ENCODE measurements at places on chromosomes 16 and 17. TPM values are rescaled to one million over a fixed set of nuclear protein-coding genes. Genes with fewer than 3 reads are reported as not detected.

Gene ST6GALNAC1
- total RNA-seq = 1.4 TPM

Gene SLC5A10
- total RNA-seq = 0.05 TPM

- DNase-seq = no peak
- H3K4me3 ChIP-seq = no peak overlapping the region
- H3K27me3 ChIP-seq = no peaks in the 10 kb centered on the region
Measured at GRCh38 chr16:6695666-6696065, 637.0 kb upstream of the RBFOX1 start.

DNA sequence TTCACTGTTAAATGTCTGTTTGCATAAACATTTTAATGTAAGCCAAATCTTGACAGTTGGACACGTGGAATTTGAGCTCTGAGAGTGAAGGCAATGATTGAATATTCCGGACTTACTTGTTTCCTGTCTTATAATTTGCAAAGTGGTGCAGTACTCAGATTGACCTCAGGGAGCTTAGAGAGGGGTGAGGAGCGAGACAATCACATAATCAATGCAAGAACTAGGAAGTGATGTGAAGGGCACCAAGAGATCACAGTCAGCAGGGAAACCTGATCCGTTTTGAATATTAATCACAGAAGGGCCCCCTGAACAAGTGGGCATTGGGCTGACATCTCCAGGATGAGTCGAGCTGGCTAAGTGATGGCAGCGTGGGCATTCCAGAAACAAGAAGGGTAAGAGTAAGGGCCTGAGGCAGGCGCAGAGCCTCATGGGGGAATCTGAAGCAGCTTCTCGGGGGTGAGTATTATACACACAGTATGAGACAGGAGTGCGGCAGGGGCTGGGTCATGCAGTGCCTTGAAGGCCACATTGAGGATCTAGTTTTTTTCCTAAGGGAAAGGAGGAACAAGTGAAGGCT is 26.1 kb downstream of the TEX2 start:
- no peak overlapping the region for H3K27ac ChIP-seq
- H3K36me3 ChIP-seq = no peaks in the 10 kb centered on the region
- H3K4me1 ChIP-seq = peaks cover 5% of the 10 kb centered on the region

GRCh38 chr16:86681031-86681756 is 102.8 kb downstream of the FOXL1 start:
- no peaks in the 10 kb centered on the region for H3K27me3 ChIP-seq
- no peaks in the 10 kb centered on the region for H3K36me3 ChIP-seq
- no peaks in the 10 kb centered on the region for H3K4me1 ChIP-seq
- H3K27ac ChIP-seq = no peak overlapping the region
- H3K4me3 ChIP-seq = no peak overlapping the region

DNA sequence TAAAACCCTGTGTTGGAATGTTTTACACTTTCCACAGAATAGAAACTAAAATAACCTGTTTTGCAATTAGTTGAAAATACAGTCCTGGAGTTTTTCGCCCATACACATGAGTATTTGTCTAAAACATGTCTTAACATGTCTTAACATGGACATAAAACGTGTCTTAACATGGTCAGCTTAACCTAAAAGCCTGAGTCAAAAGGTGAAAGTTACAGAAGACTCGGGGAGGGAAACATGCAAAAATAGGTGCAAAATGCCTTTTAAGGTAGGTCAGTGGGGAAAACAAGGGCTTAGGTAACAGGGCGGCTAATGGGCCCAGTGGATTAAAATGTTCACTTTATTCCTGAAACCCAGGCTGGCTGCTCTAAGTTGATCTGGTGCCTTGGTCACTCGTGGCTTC is 56.1 kb upstream of the RBL2 start:
- no peak overlapping the region for H3K4me3 ChIP-seq
- H3K36me3 ChIP-seq = no peaks in the 10 kb centered on the region
- DNase-seq = no peak
- peaks cover 3% of the 10 kb centered on the region for H3K4me1 ChIP-seq

DNA sequence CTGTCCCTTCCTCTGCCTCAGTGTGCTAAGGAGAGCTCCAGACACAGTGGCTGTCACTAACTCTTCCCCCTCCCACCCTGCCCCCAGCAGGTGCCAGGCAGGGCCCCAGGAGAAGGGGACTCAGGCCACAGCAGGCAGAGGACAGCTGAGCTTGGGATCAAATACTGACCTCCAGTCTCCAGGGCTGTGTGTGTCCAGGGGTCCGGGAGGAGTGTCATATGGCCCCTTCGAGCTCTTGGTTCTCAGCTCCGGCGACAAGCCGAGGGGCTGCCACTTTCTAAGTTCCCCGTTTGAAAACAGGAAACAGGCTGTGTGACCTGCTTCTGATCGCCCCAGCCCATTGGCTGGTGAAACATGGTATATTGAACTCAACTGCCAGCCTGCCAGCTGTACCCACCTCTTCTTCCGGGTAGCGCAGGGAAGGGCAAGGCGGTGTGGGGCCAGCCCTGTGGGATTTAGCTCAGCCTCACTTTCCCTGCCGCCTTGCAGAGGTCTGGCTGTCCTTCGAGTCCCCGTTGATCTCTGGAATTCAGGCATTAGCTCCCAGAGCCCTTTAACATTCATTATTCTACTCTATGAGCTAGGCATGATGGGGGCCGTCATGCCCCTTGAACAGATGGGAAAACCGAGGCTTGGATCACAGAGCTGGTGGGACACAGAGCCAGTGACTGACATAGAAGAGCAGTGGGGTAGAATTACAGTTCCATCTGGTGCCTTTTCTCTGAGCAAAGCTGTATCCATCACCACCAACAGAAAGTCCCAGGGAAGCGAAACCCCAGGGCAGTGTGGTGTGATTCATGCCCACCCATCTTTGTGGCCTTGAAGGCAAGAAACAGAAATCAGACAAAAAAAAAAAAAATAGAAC is at the start of gene SNX20:
Gene SNX20 (minus strand): TSS at position 292 of the 865 bp plus-strand sequence. CDS start 3,786 bp downstream, outside the sequence.
- no peaks in the 10 kb centered on the region for H3K27me3 ChIP-seq
- DNase-seq = peak; percentile 85
- peaks cover 29% of the 10 kb centered on the region for H3K36me3 ChIP-seq
- peak within 1 kb of the TSS; percentile 89 for H3K4me3 ChIP-seq

DNA sequence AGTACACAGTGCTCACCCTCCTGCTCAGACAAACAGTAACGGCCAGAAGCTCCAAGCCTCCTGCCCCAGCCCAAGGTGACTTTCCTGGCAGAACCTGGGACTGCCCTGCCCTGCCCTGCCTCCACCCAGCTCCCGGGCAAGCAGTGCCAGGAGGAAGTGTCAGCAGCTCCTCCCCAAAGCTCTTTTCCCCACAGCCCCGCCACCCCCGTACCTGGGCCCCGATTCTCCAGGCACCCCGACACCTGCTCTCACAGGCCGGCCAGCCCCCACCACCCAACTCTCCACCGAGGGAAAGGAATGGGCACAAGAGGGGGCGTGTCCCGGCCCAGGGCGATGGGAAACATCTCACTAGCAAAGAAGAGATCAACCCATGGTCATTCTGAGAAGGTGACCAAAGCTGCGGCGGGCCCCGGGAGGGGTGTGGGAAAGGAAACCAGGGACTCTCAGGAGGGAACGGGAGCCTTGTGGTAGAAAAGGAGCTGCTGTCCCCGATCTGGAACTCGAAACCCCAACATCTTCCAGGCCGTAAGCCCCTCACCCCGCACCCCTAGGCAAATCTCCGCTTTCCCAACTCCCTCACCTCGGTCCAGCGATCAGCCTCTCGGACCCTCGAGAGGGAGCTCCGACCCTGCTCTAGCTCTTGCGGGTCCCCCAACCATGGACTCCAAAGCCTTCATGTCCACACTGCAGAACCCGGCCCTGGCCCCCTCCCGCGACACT is 1.2 kb downstream of the BCAR1 start:
- H3K36me3 ChIP-seq = no peaks in the 10 kb centered on the region
- DNase-seq = no peak
- no peak overlapping the region for H3K27ac ChIP-seq
- peaks cover 4% of the 10 kb centered on the region for H3K4me1 ChIP-seq

- no peaks in the 10 kb centered on the region for H3K36me3 ChIP-seq
- no peak overlapping the region for H3K27ac ChIP-seq
- no peak for DNase-seq
- peaks cover 7% of the 10 kb centered on the region for H3K4me1 ChIP-seq
- H3K4me3 ChIP-seq = no peak overlapping the region
Measured at GRCh38 chr17:58529275-58529674, 14.8 kb upstream of the MTMR4 start.

All from thymus (tissue), 14 donors.